ENCODE measurements at places on chromosomes 7 and 10. TPM values are rescaled to one million over a fixed set of nuclear protein-coding genes. Genes with fewer than 3 reads are reported as not detected.

- DNase-seq = no peak
Measured at GRCh38 chr10:100570506-100570905, 34.8 kb downstream of the HIF1AN start.

DNA sequence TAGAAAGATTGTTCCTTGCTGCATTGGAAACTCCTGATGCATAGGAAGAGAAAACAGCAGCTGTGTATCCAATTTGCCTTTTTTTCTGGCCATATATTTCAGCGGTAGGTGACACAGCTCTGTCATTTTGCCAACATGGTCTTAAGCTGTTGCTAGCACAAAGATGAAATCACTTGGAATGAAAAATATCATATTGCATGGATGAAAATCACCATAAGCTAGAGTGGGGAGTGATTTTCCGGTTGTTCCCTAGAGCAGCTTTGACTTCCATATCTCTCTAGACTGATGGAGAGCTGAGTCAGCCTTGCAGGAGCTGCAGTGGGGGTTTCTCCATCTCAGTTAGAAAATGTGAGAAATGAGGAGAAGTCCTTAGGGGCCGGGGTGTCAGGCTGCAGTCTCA lies 38.3 kb upstream of the BTBD16 start:
- no peak for DNase-seq

DNA sequence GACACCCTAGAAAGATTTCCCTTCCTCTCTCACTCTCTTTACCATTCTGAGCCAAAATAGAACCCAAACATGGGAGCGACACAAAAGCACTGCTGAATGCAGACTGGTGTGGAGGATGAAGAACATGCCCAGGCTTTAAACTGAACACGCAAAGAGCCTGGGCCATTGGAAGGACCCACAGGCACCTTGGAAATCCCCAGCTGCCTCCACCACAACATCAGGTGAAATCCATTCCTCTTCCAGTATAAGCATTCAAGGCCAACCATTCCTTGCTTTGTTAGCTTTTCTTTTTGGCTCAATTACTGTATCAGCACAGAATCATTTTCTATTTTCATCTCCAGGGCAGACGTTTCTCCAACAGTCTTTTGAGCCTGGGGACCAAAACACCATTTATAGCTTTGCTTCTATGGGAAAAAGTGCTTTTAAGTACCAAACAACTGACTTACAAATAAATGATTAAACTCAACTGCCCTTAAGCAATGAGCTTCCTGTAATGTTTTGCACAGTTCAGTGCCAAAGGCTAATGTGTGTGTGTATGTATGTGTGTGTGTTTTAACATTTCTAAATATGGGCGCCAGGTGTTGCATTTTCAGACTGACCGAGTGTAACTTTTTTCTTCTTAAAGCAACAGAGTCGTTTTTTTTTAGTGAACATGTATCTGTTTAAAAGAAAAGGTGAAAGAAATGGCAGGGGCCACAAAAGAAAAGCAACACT lies 16.2 kb upstream of the BLNK start:
- no peak for DNase-seq

ADRA2A gene
- 2.9 TPM for total RNA-seq

DNA sequence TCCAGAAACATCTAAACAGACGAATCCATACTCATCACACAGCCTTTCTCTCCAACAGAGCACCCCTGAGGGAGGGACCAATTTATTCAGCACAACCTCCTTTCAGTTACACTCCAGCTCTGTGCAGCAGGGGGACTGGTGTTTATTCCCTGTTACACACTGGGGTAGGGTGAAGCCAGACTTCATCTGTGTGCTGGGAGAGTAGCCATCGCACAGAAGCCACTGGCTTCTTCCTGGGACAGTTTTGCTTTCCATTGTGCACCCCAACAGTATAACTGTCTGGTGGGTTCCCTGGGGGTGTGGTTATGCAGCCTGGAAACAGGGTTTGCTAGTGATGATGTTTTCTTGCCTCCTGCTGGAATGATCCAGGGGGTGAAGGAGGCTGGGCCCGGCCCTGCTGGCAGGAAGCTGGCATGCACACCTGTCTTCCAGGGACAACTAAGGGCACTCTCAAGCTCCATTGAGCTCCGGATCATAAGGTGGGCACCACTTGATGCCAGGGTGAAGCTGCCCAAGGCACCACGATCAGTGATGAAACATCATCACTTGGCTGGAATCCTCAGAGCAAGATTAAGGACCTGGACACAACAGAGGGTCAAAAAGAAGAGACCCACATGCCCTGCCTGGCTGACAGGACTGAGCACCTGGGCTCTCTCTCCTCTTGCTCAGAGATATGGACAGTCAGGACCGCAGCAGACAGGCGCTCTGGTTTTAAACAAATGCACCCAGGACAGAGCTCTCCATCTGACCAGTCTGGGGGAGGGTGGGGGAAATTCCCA lies 293.2 kb downstream of the GRID1 start:
- DNase-seq = no peak

TAS2R41 gene
- total RNA-seq = not detected

- DNase-seq = no peak
Measured at GRCh38 chr7:158672975-158673374, 31.6 kb downstream of the NCAPG2 start.

ADGRA1 gene
- total RNA-seq = 0.30 TPM

- no peak for DNase-seq
Measured at GRCh38 chr7:116572036-116572435, 47.2 kb downstream of the CAV1 start.

DNA sequence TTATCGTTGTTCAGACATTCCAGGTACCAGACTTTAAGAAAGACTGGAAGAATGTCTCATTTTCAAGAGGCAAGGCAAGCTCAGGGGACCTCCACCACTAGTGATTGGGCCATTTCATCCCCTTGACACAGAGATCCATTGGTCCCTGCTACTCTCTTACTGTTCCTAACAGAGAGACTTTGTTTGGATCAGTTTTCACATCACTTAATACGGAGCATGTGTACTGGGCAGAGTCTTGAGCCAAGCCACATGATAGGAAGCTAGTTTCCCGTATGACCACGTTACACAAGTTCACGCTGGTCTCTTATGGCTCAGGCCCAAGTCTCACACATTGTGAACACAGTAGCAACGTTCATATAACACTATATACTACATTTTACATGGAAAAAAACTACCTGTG lies 269.9 kb downstream of the BAMBI start:
- DNase-seq = no peak

- DNase-seq = no peak
Measured at GRCh38 chr10:129793996-129794395, 170.1 kb downstream of the EBF3 start.

DNA sequence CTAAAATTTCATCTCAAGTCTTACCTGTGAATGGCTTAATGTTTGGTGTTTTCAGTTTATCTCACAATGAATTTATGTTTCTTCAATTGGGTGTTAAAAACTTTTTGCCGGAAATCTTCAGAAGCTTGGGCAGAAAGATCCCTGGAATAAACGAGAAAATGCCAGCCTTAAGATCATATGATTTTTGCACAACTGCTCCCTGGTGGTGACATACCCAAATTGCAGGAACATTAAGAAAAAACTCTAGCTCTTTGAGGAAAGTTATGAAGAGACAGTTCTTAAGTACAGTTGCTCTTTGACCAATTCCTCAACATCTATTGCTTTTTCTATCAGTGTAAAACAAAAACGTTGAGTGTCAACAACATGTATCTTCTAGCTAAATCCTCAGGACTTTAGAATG lies 48.2 kb upstream of the CREB5 start:
- no peak for DNase-seq

GRCh38 chr7:127365164-127365956 lies 27.1 kb downstream of the ZNF800 start:
- no peak for DNase-seq

DNA sequence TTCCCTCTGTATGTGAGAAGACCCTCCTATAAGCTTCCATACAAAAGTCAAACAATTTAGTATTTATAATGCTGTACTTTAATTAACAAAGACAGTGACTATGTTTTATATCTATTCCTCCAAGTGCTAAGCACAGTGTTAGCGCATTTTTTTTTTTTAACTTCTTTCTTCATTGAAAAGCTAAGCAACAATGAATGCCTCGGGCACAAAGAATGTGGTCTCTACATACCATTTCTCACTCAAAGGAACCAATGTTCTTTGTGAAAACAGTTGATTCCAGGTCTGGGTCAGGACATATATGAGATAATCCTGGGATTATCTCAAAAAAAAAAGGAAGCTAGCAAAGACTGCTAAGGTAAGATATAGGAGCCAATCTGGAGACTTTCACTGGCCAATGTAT lies 26.2 kb upstream of the REEP3 start:
- no peak for DNase-seq

ANKRD61 gene
- not detected for total RNA-seq

GRCh38 chr7:82755705-82756551 lies 312.4 kb upstream of the CACNA2D1 start:
- no peak for DNase-seq

GRCh38 chr7:24978843-24979469 lies 1.0 kb downstream of the OSBPL3 start:
- DNase-seq = peak; percentile 71

DNA sequence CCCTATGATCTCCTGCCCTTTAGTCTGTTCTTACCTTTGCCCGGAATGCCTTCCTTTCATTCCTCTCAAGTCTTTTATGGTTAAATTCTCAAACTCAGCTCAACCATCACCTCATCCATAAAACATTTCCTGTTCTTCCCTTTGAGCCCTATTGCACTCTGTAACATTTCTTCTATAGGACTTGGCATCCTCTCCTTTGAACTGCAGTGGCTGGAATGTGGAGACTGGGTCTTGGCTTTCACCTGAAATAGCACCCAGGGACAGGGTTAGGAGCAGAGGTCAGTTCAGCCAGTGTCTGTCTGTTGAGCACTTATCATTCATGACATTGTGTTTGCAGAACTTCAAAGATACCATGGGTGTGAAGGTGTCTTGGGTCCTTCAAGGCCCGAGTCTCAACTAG lies 7.2 kb downstream of the NFE2L3 start:
- no peak for DNase-seq

ACSM6 gene
- total RNA-seq = not detected

ZNF365 gene
- 1.1 TPM for total RNA-seq

DNA sequence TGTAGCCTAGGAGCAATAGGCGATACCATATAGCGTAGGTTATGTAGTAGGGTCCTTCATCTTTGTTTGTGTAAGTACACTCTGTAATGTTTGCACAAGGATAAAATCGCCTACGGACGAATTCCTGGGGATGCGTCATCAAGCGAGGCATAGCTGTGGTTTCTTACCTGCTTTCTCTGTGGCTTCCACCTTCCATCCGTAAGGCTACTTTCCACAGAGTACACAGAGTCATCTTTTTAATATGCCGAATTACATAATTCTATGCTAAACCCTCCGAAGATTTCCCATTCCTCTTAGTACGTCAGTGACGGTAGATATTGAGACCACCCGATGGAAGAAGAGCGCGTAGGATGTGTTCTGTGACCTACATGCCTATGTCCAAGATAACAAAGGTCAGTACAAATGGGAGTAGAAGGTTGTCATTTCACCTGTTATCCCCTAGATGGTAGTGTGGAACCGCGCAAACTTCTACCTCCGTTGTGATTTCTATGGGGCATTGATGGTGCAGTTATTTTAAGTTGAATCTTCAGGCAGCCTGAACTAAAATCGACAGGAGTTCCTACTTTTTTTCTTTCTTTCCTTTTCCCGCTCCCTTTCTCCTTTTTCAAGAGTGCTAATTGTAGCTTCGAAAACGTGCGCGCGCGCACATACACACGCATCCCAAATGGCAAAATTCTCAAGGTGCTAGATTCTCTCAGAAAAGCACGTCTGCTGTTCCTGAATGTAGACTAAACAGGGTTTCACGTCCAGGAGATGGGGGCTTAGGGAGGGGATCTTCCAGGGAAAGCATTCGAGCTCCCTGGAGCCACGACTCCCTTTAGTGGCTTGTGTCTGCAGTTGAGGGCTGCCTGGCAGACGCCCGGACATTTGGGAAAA lies 111.7 kb upstream of the MBL2 start:
- peak; percentile 34 for DNase-seq

AKR1D1 gene
- not detected for total RNA-seq

CSTF2T gene
- 16.4 TPM for total RNA-seq

ITIH5 gene
- total RNA-seq = 10.7 TPM

DNA sequence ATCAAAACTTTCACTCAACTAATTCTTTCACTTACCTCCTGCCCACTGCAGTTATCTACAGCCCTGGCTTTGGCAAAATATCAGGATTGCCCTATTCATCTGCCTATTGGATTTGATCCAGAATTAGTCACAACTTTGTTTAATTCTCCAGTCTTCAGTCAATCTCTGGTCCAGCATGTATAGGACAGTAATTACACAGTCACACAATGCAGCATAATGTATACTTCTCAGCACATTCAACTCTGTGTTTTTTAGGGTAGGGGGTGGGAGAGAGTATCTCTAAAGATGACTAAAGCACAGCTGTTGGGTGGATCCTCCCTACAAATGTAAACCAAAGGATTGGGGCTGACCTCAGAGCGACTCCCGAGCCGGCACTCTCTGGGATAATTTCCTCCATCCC lies 17.7 kb upstream of the NRP1 start:
- no peak for DNase-seq

DNA sequence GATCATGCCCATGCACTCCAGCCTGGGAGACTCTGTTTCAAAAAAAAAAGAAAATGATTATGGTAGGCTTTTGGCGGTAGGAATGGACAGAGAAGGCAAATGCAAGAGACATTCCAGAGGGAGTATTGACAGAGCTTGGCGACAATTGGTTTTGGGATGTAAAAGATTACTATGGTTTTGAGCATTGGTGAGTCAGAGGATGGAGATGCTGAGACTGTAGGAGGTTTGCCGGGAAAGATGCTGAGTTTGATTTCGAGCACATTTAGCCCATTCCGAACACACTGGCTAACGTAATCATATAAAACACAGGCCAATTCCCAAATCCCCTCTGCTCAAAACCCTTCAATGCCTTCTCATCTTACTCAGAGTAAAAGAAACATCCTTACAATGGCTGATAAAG lies 161.6 kb upstream of the MKLN1 start:
- DNase-seq = no peak

ADIRF gene
- total RNA-seq = 150 TPM

PDE6C gene
- total RNA-seq = not detected

- DNase-seq = no peak
Measured at GRCh38 chr7:20113427-20114027, 103.7 kb downstream of the MACC1 start.

CHCHD2 gene
- total RNA-seq = 307 TPM

- DNase-seq = no peak
Measured at GRCh38 chr7:143183024-143183423, at the start of gene TAS2R39. TAS2R39 (plus strand) TSS chr7:143183419; CDS start chr7:143183419, 0 bp downstream.

DNA sequence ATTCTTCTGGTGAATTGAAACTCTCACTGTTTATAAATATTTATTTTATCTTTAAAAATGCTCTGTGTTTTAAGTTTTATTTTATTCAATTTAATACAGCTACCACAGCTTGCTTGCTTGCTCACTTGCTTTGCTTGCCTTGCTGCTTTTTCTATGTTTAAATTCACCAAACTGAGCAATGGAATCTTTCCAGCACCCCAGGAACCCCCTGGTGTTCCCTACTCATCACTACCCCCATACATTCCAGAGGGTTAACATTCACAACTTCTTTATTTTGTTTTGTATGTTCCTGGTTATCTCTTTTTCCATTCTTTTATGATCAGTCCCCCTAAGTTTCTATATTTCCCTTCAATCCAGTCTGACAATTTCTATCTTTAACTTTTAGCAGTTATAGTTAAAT lies 166.5 kb upstream of the COL1A2 start:
- no peak for DNase-seq

- peak; percentile 69 for DNase-seq
Measured at GRCh38 chr10:8043569-8044306, 10.8 kb upstream of the GATA3 start.

NEBL gene
- total RNA-seq = 210 TPM

Measured in upper lobe of left lung (tissue), 6 donors.